H7 (cell line): ENCODE measurements at places on chromosomes 2 and 18.

DNA sequence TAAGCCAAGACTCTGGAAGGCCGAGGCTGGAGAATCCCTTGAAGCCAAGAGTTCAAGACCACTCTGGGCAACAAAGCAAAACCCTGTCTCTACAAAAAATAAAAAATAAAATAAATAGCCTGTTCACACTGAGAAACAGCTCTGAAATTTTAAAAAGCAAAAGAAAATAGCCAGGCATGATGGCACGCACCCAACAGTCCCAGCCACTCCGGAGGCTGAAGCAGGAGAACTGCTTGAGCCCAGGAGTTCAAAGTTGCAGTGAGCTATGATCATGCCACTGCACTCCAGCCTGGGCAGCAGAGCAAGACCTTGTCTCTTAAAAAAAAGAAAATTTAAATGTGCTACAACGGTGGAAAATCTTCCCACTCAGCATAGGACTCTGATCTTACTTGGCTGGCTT is 52.7 kb downstream of the DTNB start:
- no peak for DNase-seq

GRCh38 chr18:56986829-56987228 is 160.1 kb upstream of the BOD1L2 start:
- DNase-seq = peak; percentile 47

DNA sequence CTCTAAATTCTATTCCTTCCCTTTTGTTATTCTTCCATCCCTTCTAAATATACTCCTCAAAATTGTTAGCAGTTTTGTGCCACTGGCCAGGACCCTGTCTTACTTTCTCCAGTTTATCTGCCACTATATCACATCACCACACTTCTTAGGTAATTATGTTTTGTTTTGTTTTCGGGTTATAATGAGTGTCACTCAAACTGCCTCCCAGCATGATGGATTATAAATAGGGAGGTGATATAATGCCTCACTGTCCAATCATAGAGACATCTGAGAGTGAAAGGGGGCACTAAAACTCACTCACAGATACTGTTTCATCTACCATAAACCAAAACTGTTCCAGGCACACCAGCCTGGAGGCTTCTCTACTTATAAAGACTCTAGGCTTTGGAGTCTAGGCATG is 3.5 kb downstream of the RSAD2 start:
- DNase-seq = no peak

GRCh38 chr2:132581991-132582738 is 87.8 kb downstream of the LYPD1 start:
- DNase-seq = peak; percentile 37

DNA sequence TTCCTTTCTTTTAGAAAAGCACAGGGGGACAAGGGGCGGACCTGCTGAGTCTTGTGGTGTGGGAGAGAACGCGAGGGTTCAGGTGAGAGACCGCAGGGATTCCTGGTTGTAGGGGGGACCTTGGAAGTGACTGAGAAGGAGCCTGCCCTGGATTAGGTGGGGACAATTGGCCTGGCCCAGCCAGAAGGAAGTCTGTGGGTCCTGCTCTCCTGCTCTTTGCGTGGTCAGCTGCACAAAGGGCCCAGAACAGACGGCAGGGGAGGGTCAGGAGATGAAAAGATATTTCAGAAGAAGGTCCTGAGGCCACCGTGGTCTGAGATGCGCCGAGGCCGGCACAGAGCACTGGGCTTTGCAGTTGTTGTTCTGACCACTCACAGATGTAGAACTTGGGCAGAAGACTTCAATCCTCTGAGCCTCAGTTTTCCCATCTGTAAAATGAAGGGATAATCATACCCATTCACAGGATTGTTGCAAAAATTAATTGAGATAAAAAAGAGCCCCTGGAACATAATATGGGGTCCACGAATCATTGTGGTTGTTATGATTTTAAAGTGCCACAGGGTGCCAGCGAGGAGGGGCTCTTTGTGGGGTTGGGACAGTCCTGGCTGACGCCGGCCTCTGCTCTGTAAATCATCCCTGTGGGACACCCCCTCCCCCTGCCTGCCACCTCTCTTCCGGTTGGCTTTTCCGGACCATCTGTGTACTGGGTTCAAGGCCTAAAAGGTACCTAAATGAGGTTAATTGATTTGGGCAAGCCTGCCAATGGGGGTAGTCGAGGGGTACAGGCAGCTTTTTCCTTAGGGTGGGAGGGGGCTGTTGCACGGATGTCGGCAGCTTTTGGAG is 1.8 kb downstream of the LPIN1 start:
- DNase-seq = no peak

DNA sequence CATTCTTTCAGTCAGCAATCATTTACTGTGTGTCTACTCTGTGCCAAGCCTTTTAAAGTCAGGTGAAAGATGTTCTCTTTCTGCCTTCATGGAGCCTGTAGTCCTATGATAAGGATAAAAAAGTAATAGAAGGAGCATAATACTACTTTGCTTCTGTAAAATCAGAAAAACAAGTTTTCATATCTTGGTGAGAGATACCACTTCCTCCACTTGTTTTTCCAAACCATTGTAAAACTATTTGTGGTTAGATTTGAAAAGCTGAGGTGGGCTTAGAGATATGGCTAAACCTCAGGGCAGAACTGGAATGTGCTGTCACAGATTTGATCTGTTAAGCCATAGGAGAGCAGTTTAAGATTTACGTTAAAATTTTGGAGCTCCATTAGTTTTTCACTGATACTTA is 104.7 kb upstream of the FAM117B start:
- no peak for DNase-seq

DNA sequence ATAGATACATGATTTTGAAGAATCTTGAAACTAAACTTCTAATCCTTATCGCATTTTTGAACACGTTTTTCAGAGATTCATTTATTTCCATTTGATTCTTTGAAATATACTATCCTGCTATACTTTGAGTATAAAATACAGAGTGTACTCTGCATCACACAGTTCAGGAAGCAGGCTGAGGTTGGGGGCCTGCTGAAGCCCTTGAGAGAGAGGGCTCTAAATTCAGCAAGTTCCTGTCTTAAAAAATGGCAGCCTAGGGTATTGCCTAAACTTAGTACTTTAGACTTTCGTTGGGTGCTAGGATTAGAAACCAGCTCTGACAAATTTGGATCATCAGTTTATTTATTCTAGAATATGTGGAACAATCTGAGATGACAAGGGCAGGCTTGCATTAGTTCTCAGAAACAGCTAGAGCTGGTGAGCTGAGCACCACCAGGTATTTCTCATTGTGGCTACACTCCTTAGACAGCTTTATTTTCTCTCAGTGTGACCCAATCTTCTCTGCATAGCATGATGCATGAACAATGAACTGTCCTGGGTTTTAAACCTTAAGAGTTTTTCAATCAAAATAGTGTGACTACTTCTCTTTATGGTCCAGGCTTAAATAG is 49.1 kb downstream of the TFPI start:
- no peak for DNase-seq

DNA sequence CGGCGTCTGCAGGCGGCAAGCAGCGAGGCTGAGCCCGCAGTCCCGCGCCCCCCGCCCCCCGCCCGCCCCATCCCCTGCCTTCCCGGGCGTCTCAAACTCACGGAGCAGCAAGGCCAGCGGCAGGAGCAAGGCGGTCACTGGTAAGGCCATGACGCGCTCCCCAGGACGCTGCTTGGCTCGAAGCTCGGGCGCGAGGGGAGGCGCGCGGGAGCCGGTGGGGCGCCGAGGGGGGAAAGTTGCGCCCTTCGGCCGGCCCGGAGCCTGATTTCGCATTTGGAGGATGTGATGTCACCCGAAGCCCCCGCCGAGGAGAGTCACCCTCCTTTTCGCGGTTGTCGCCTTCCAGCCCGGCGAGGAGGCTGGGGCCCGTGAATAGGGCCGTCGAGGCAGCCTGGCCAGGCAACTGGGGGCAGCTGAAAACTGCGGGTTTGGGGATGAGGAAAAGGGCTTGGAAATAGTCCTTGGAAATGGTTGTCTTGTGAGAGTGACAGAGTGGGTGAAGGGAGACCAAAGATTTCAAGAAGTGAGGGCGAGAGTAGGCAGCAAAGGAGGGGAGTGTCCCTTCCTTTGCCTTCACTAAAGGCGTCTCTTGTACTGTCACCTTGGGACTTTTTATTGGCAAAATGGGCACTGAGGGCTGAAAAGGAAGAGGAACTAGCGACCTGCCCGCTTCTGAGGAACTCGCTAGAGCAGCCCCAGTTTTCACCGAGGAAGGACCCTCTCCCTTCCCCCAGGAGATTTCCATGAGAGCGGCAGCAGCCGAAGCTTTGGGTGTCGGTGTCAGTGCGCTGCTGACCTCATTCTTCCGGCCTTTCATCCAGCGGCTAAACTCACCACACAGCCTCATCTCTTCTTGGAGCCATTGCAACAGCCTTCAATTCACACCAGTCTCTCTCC is at the start of gene CD8A:
Gene CD8A, minus strand, starts transcription at position 238 of the 897 bp plus-strand sequence. Its CDS starts 88 bp downstream, at position 150.
- peak; percentile 77 for DNase-seq

- no peak for DNase-seq
Measured at GRCh38 chr2:226020176-226020575, 620.7 kb downstream of the NYAP2 start.

DNA sequence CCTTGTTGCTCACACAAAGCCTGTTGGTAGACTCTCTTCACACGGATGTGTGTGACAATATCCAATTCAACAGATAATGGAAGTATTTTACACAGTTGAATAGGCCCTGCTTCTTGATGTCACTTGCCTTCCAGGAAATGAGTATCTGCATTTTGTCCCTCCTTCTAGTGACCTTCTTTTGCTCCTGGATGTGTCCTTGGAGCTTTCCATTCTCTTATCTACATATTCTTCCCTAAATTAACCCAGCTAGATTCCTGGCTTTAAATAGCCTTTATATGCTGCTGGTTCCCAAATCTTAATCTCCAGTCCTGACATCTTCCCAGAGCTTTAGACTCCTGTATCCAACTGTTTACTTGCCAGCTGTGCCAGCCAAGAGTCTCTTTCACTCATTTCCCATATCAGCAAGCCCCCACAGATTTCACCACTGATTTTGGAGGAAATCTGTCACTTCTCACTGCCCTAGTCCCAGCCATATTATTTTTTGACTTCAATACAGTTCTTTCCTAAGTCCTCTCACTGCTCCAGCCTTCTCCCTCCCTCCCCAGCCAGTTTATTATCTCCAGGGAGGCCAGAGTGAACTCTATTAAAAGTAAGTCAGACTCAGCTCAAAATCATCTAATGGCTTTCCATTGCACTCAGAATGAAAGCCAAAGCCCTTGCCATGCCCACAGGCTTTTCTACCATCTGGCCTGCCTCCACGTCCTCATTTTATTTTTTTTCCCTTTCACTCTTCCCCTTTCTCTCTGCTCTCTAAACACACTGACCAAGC is 170.0 kb downstream of the PDE11A start:
- DNase-seq = no peak

GRCh38 chr2:136214307-136215200 is 96.6 kb upstream of the CXCR4 start:
- DNase-seq = no peak

GRCh38 chr2:38174646-38175423 is 98.9 kb upstream of the CYP1B1 start:
- no peak for DNase-seq

GRCh38 chr2:36889795-36890194 is 76.5 kb downstream of the STRN start:
- no peak for DNase-seq

GRCh38 chr2:84805250-84805958 is 75.5 kb downstream of the TRABD2A start:
- no peak for DNase-seq

DNA sequence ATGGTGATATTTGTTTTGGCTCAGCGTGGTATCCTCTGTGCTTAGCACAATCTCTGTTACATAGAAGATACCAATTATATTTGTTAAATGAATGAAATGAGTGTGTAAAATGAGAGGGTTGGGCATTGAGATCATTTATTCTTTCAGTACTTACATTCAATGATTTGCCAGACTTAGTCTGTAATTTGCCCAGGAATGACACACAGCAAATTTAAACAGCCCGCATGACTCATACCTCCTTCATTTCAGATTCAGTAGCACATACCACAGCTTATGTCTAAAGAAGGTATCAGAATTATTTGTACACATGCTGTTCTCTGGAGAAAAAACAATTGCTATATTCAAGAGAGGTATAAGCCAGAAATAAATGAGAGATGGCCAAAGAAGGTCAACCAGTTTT is 37.0 kb downstream of the KLHL14 start:
- no peak for DNase-seq

DNA sequence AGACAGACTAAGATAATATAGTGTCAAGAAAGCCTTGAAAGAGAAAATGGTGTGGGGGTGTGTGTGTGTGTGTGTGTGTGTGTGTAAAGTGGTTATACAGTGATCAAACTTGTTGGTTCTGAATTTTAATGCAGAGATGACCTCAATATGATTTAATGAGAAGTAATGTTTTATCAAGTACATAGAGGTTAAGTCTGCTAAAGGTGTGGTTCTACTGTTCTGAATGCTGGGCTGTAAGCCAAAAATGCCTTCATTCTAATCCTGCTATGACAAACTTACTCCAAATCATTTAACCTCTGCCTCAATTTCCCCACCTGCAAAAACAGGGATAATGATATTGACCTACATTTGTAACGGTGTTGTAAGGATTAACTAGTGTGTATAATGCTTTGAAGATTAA is 87.9 kb downstream of the WDPCP start:
- no peak for DNase-seq

- DNase-seq = no peak
Measured at GRCh38 chr2:221929259-221929658, 357.2 kb upstream of the EPHA4 start.

DNA sequence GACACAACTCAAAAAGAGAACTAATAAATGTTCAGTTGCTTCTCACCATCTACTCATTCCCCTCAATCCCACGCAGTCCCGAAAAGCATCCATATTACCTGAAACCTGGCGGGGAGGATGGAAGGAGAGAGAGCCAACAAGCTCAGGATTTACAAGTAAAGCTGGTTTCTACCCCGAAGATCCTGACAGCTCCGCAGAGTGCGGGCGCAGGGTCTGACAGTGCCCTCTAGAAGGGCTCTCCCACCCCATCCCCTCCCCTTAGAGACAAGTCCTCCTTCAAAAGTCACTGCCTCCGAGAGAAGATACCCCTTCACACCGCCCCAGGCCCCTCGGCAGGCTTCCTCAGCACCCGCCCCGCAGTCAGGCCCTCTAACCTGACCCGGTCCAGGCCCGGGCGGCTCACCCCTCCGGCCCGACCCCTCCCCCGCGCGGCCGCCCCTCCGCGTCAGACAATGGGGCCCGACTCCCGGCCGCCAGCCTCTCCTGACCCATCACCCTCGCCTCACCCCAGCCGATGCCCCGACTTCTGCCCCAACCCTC is 550 bp downstream of the RAB1A start:
- DNase-seq = peak; percentile 80

GRCh38 chr2:74083750-74084149 is 64.0 kb downstream of the BOLA3 start:
- DNase-seq = no peak

DNA sequence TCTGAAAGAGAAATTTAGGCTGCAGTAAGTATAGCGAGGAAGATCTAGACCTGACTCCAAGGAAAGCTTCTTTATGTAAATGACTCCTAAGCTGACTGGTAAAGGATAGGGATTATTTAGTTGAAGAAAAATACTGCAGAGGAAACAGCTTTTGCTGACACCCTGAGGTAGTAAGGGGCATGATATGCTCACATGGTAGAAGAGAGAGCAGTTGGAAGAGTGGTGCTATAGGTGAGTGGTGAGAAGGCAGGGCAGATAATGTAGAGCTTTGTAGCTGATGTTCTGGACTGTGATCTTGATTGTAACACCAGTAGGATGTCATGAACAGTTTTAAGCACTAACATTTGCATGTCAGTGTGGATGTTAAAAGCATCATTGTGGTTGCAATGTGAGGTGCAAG is 639.1 kb upstream of the SLC39A10 start:
- DNase-seq = no peak

GRCh38 chr2:9406529-9407362 is 16.6 kb downstream of the ITGB1BP1 start:
- no peak for DNase-seq

- DNase-seq = no peak
Measured at GRCh38 chr2:134273256-134273983, 19.5 kb downstream of the MGAT5 start.

GRCh38 chr2:10355471-10356438 is 53.1 kb downstream of the HPCAL1 start:
- DNase-seq = no peak
